Stimulated activated naive CD4-positive, alpha-beta T cell treated with Interleukin-2 at 50 U/mL for 16 hours (primary cell): ENCODE measurements at places on chromosomes 5 and 9.

DNA sequence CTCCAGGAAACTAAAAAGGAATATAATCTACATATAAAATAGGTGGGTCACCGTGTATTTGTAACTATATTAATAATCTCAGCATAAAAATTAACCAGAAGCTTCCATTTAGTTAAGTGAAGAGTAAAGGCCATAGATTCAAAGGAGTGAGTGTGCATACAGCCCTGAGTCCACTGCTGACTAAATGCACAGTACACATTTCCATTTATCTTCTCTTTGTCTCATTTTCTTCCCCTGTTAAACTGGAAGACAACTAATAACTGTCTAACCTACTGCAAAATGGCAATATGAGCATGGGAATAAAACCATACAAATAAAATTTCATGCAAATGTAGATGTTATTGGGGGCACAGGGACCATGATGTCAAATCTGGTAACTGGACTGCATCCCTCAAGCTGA lies 59.9 kb upstream of the DAB2 start:
- DNase-seq = no peak

DNA sequence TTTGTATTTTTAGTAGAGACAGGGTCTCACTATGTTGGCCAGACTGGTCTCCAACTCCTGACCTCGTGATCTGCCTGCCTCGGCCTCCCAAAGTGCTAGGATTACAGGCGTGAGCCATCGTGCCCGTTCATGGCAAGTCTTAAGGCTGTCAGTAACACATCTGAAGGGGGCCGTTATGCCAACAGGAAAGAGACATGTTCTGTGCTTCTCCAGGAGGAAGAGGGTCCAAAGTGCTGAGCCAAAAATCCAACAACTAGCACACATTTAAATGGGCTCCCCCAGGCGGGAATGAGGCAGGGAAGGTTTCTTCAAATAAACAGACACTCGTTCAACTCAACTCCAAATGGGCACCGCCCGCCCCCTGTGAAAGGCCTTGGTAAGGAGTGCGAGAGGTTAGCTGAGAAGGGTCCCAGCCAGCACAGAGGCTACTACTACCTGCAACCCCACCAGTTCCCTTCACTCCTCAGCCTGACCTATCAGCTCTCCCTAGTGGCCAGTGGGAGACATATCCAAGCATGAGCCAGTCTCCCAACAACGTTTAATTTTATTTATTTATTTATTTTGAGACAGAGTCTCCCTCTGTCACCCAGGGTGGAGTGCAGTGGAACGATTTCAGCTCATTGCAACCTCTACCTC lies 84.1 kb upstream of the DMRT1 start:
- no peak for DNase-seq

DNA sequence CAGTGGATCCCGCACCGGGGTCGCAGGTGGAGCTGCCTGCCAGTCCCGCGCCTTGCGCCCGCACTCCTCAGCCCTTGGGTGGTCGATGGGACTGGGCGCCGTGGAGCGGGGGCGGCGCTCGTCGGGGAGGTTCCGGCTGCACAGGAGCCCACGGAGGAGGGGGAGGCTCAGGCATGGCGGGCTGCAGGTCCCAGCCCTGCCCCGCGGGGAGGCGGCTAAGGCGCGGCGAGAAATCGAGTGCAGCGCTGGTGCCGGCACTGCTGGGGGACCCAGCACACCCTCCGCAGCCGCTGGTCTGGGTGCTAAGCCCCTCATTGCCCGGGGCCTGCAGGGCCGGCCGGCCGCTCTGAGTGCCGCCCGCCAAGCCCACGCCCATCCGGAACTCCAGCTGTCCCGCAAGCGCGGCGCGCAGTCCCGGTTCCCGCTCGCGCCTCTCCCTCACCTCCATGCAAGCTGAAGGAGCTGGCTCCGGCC lies 120.6 kb upstream of the MEF2C start:
- DNase-seq = no peak

DNA sequence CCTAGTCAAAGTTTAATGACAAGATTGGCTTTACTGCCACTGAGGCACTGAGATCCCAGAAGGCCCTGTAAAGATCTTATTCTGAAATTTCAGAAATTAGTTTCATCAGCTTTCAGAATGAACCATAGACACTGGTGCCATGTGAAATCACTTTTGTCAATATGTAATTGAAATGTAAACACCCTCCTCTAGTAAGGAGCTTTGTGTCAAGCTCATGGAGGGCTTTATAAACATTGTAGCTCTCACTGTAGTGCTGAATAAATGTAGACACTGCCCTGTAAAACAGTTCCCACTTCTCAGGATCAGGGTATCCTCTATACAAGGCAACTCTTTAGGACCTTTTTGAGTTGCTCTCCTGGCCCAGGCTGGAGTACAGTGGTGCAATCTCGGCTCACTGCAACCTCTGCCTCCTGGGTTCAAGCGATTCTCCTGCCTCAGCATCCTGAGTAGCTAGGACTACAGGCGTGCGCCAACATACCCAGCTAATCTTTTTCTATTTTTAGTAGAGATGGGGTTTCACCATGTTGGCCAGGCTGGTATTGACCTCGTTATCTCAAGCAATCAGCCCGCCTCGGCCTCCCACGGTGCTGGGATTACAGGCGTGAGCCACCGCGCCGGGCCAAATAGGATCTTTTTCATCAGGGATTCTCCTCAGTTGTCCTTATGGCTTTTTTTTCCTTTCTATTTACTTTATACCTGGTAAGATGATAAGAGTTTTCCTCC lies 1823.9 kb upstream of the CDH9 start:
- DNase-seq = no peak

- peak; percentile 91 for DNase-seq
Measured at GRCh38 chr9:36487482-36488388, 85.0 kb upstream of the MELK start.

DNA sequence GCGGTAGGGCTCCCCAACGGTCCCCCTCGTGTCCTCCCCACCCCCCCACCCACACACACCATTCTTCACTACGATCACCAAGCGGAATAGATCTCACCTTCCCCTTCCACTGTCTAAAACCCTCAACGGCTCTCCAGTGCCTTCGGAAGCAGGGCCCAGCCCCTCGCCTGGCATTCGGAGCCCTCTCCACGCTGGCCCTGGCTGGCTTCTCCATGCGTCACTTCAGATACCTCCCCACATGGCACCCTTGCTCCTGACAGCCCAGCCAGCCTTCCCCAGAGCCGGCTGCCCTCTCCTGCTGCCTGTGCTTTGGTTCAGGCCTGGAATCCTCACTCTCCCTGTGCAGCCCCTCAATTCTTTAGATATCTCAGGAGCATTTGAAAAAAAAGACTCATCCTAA lies 126.6 kb downstream of the ZNF354C start:
- DNase-seq = no peak

DNA sequence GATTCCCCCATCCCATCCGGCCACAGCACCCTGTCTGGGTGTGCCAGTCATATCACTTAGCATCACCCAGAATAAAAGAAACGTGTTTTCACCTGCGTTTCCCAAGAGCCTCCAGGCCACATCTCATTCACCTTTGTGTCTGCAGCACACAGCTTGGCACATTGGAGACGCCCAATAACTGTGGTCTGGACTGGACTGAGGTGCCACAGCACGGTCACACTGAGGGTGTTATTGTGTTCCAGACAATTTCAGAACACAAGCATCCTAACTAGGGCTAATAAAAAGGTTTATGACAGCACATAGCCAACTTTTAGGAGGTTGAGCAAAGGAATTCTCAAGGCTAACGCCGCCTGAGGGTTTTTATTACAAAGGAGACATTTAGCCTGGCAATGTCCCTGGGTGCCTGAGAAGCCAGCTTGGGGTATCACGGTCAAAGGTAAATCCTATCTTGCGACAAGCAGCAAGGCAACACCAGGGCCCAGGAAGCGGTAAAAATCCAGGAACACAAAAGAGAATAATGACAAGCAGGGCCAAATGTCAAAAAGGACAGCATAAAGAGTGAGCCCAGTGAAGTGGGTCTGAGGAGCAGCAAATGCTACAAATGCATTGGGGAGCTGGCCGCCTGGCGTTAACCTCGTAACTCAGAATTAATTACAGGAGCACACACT lies 3.4 kb downstream of the EPB41L4B start:
- no peak for DNase-seq
